Airway epithelial cell (primary cell): ENCODE measurements at places on chromosomes 6 and 20. TPM values are rescaled to one million over a fixed set of nuclear protein-coding genes. Genes with fewer than 3 reads are reported as not detected.

The DACT2 gene
- total RNA-seq: 0.63 and 1.5 TPM in 2 replicates

The CFAP206 gene
- 0.14 TPM in 1 of 2 replicates, not detected in the other for total RNA-seq

The EMILIN3 gene
- under 0.01 TPM in 1 of 2 replicates, not detected in the other for total RNA-seq

The SNAI1 gene
- not detected in 2 replicates for total RNA-seq

The ID4 gene
- total RNA-seq: 1.3 and 2.1 TPM in 2 replicates
